ENCODE measurements at places on chromosomes 16 and 17. TPM values are rescaled to one million over a fixed set of nuclear protein-coding genes. Genes with fewer than 3 reads are reported as not detected.

GRB2 gene
- total RNA-seq = 68.9 TPM

ZFP3 gene
- 3.1 TPM for total RNA-seq

RUSF1 gene
- 35.7 TPM for total RNA-seq

AOC3 gene
- total RNA-seq = 0.26 TPM

MYO15A gene
- total RNA-seq = 0.77 TPM

ALOX15B gene
- not detected for total RNA-seq

TBC1D3 gene
- total RNA-seq = not detected

DNA sequence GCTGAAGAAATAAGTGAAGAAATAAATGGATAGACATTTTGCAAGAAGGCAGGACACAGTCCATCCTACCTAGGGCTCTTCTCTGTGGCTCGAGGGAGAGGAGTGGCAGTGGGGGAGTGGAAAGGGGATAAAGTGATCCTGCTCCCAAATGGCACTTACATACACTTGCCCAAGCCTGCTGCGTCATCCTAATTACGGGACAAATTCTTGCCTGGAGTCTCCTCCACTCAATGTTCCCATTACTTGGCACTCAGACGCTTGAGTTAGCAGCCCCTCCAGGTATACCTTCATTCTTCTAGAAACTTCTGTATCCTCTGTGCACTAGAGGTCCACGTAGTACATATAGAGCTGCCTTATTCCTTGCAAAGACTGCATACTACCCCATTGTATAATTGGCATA is 15.7 kb upstream of the MAP3K14 start:
- H3K36me3 ChIP-seq = no peaks in the 10 kb centered on the region
- H3K27ac ChIP-seq = no peak overlapping the region
- no peak overlapping the region for H3K4me3 ChIP-seq
- H3K27me3 ChIP-seq = peaks cover 3% of the 10 kb centered on the region

DNA sequence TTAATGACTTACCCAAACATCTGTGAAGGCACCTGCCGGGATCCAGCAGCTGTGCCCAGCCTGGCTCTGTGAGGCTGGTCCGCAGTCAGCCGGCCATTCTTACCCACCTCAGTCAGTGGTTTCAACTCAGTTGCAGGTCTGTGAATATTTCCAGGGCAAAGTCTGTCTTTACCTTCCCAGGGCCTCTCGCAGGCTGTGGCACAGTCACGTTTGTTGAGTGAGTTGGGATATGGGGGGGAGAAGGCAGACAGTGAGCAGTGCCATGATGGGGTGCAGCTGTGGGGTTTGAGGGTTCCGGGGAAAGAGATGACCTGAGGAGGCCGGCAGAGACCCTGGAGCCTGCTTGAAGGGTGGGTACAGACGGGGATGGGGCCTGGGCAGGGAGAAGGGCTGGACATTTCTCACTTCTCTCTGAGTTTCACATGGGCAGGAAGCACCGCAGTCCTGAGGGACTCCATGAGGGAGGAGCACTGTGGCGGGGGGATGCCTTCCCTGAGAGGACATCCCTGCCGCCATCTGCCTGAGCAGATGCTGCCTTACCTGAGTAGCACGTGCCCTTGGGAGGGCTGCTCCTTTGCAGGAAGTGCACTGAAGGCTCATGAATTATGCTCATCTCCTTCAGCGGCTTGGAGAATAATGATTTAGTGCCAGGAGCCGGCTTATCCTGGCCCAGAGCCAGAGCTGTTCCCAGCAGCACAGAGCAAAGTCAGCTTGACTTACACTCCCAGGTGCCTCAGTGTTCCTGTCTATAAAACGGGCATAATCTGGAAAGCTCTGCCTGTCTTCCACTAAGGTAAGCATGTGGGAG is 48.1 kb downstream of the KSR1 start:
- DNase-seq = no peak
- H3K4me1 ChIP-seq = peaks cover 11% of the 10 kb centered on the region
- H3K4me3 ChIP-seq = no peak overlapping the region
- no peak overlapping the region for H3K27ac ChIP-seq

GRCh38 chr17:10280068-10280467 is 81.7 kb upstream of the GAS7 start:
- no peak overlapping the region for H3K4me3 ChIP-seq
- DNase-seq = no peak
- H3K27me3 ChIP-seq = no peaks in the 10 kb centered on the region
- no peaks in the 10 kb centered on the region for H3K4me1 ChIP-seq

DNA sequence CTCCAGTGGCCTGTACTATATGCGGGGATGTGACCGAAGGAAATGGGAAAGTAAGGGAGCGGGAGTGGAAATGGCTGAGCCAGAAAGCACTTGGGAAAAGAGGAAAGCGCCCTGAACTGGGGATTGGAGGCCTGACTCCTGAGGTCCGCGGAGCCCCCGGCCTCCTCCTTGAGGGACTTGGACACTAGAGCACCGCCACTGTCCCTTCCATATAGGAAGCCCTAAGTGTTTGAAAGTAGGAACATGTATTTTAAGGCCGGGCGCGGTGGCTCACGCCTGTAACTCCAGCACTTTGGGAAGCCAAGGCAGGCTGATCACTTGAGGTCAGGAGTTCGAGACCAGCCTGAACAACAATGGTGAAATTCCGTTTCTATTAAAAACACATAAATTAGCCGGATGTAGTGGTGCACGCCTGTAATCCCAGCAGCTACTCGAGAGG is 530 bp upstream of the ZDHHC7 start:
- H3K4me3 ChIP-seq = peak overlapping the region; percentile 87
- H3K27ac ChIP-seq = peak overlapping the region; percentile 98
- no peaks in the 10 kb centered on the region for H3K27me3 ChIP-seq
- H3K36me3 ChIP-seq = no peaks in the 10 kb centered on the region

DNA sequence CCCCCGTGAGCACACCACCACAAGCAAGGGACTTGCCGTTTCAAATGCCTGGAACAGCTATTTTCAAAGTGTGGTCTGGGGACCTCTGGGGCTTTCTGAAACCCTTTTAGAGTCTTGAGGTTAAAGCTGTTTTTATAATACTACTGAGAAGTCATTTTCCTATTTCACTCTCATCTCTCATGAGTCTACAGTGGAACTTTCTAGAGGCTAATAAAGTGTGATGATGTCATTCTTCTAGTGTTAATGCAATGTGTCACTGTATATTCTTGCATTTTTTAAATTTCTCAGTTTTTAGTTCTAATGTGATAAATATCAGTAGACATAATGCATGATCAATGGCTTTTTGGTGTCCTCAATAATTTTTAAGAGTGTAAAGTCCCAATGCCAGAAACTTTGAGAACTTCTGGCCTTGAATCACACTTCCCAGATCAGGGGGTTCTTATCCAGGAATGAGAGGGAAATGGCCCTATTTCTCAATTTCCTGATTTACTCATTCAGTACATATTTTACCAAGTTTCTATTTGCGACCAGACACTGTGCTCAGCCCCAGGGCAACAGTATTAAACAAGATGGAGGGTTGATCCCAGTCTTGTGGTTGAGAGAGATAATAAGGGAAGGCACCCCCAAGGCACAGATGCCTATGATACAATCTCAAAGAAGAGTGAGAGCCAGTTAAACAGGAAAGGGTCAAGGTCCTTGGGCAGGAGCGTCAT is 444.0 kb downstream of the HS3ST3B1 start:
- no peaks in the 10 kb centered on the region for H3K36me3 ChIP-seq
- no peaks in the 10 kb centered on the region for H3K27me3 ChIP-seq
- H3K4me1 ChIP-seq = no peaks in the 10 kb centered on the region

DNA sequence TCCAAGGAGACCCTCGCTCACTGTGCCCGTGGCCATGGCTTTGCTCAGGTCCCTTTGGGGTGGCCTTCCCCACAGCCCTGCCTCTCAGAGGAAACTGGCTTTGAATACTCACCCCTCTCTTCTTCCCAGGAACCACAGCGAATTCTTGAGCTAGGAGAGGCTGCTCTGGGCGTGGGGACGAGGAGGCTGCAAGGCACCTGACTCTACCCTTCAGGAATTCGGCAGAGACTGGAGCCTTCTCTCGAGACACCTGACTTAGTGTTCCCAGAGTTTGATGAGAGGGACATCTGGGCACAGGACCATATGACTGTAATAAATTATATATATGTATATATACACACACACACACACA is 6.2 kb downstream of the LLGL2 start:
- H3K4me3 ChIP-seq = no peak overlapping the region
- no peaks in the 10 kb centered on the region for H3K36me3 ChIP-seq
- H3K27me3 ChIP-seq = peaks cover 5% of the 10 kb centered on the region
- no peak overlapping the region for H3K27ac ChIP-seq

GRCh38 chr16:11560701-11561453 is 25.8 kb downstream of the LITAF start:
- H3K4me3 ChIP-seq = no peak overlapping the region
- peak; percentile 54 for DNase-seq
- H3K27ac ChIP-seq = peak overlapping the region; percentile 64

- no peak for DNase-seq
- H3K36me3 ChIP-seq = no peaks in the 10 kb centered on the region
- H3K27ac ChIP-seq = no peak overlapping the region
- no peaks in the 10 kb centered on the region for H3K27me3 ChIP-seq
These were observed 39.3 kb upstream of the MAP2K6 start for GRCh38 chr17:69375229-69375628.

- H3K4me3 ChIP-seq = no peak overlapping the region
- H3K27me3 ChIP-seq = no peaks in the 10 kb centered on the region
- H3K4me1 ChIP-seq = no peaks in the 10 kb centered on the region
- H3K27ac ChIP-seq = no peak overlapping the region
- no peaks in the 10 kb centered on the region for H3K36me3 ChIP-seq
- no peak for DNase-seq
These were observed 5.6 kb upstream of the ATMIN start for GRCh38 chr16:81029930-81030604.

GRCh38 chr17:40558300-40558889 is 6.9 kb downstream of the CCR7 start:
- no peaks in the 10 kb centered on the region for H3K36me3 ChIP-seq
- H3K4me3 ChIP-seq = no peak overlapping the region
- no peak for DNase-seq
- H3K27me3 ChIP-seq = peaks cover 20% of the 10 kb centered on the region
- peaks cover 36% of the 10 kb centered on the region for H3K4me1 ChIP-seq

- peak overlapping the region; percentile 27 for H3K4me3 ChIP-seq
- H3K36me3 ChIP-seq = no peaks in the 10 kb centered on the region
- no peaks in the 10 kb centered on the region for H3K27me3 ChIP-seq
- peak; percentile 36 for DNase-seq
- H3K27ac ChIP-seq = peak overlapping the region; percentile 35
- H3K4me1 ChIP-seq = no peaks in the 10 kb centered on the region
These were observed 631 bp downstream of the EVI2A start for GRCh38 chr17:31320791-31321190.

GRCh38 chr17:48160177-48161081 is 52.9 kb downstream of the SNX11 start:
- no peaks in the 10 kb centered on the region for H3K4me1 ChIP-seq
- no peak overlapping the region for H3K4me3 ChIP-seq
- H3K36me3 ChIP-seq = no peaks in the 10 kb centered on the region
- no peak overlapping the region for H3K27ac ChIP-seq
- H3K27me3 ChIP-seq = peaks cover 16% of the 10 kb centered on the region

DNA sequence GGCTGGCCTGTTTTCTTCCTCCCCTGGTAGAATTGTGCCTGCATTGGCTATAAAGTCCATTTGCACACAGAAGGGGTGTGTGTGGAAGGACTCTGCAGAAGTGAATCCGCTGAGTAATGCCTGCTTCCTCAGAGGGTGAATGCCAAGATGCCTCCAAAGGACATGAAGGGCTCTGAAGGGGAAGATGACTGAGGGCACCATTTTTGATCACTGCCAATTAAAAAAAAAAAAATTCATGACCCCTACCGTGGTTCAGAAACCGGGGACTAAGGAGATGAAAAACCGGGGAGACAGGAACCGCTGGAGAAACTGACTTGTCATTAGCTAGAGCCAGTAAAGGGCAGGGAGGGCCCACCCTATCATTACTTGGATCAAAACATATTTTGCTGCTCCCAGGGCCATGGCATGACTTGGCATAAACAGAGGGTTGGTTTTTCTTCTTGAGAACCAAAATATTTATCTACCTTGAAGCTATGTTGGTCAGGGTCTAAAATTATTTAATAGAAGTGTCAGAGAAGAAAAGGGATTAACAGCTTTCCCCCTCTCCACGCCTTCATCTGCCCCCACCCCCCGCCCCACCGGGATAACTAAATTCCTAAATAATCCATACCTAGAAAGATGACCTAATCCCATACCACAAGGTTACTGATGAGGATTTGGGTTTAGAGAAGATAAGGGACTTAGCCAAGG is 3.6 kb upstream of the USP7 start:
- H3K27ac ChIP-seq = no peak overlapping the region
- H3K36me3 ChIP-seq = no peaks in the 10 kb centered on the region
- no peak for DNase-seq
- no peaks in the 10 kb centered on the region for H3K4me1 ChIP-seq

- H3K4me3 ChIP-seq = no peak overlapping the region
- H3K4me1 ChIP-seq = no peaks in the 10 kb centered on the region
- no peak overlapping the region for H3K27ac ChIP-seq
- no peaks in the 10 kb centered on the region for H3K27me3 ChIP-seq
- no peaks in the 10 kb centered on the region for H3K36me3 ChIP-seq
- no peak for DNase-seq
These were observed 47.6 kb downstream of the SPOP start for GRCh38 chr17:49630113-49630900.

All from fibroblast of lung (primary cell).